DMS153 (cell line): ENCODE measurements at places on chromosomes 7 and 10.

DNA sequence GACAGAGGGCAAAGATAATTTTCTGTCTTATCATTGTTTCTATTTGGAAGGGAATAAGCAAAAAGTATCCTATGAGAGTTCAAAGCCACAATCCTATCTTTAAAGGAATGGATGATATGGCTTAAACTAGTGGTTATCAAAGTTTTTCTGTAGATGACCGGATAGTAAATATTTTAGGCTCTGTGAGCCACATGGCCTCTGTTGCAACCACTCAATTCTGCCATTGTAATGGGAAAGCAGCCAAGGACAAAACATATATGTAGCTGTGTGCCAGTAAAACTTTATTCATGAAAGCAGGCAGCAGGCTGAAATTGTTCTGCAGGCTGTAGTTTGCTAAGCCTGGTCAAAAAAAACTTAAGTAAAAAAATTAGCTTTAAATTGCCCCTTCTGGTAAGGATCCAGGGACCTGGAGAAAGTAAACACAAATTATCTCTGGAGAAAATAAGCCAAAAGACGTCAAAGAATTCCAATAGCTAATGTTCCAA, 73.3 kb downstream of the THSD7A start:
- no peak for DNase-seq

GRCh38 chr10:83647526-83647925, 491.8 kb upstream of the GHITM start:
- no peak for DNase-seq

- DNase-seq: no peak
Measured at GRCh38 chr7:157760004-157760730, 423.4 kb downstream of the DNAJB6 start.

GRCh38 chr7:29859524-29860185, 53.3 kb downstream of the WIPF3 start:
- DNase-seq: no peak

DNA sequence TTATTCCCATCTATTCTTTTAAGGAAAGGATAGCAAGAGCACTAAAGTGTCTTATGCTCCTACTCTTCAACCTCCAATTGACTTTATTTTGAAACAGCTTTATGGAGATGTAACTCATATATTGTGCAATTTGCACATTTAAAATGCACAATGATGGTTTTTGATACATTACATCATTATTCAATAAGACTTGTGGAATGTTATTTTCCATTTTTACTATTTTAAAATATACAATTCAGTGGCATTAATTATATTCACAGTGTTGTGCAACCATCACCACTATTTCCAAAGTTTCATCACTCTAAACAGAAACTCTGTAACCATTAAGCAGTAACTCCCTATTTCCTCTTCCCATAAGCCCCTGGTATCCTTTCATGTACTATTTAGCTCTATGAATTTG, 489.8 kb downstream of the NEBL start:
- DNase-seq: no peak

DNA sequence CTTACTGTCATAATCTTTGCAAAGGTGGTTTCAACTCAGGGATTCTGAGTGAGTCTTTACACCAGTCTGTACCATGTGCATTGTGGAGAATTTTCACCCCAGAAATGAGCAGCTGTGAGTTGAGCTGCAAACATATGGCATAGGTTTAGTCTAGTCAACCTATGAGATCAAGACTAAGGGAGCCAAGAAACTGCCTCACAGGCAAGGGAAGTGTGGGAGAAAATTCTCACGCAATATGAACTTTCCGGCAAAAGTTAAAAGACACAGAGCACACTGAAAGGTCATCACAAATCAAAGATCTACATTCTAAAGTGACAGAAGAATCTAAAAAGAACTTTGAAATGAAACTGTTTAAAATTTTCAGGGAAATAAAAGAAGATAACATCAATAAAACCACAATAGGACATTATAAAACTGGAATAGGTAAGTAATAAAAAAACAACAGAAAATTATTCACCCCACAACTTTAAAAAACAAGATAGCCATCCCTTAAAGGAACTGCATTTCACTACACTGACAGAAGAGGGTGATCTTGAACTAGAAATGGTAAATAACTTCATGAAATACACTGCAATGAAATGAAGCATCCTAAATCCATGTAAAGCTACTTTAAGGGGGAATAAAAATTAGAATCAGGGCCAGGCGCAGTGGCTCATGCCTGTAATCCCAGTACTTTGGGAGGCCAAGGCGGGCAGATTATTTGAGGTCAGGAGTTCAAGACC, 63.5 kb downstream of the LGI1 start:
- DNase-seq: peak; percentile 25

DNA sequence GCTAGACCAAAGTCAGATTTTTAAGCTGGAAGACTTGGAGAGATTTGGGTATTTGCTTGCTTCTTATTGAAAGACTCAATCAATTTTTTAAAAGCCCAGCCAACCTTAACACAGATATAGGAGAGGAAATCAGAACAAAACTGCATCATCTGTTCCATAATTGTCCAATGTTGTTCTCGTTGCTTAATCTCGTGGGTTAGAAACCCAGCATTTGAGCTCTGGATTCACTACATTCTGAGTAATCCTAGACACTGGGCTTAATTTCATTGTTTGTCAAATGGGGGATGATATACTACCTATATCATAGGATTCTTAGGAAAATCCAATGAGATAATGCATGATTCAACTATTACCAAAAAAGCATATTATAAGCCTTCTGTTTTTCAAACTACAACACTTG, 48.9 kb downstream of the CALD1 start:
- no peak for DNase-seq

- no peak for DNase-seq
Measured at GRCh38 chr10:33270971-33271370, 63.5 kb downstream of the NRP1 start.

DNA sequence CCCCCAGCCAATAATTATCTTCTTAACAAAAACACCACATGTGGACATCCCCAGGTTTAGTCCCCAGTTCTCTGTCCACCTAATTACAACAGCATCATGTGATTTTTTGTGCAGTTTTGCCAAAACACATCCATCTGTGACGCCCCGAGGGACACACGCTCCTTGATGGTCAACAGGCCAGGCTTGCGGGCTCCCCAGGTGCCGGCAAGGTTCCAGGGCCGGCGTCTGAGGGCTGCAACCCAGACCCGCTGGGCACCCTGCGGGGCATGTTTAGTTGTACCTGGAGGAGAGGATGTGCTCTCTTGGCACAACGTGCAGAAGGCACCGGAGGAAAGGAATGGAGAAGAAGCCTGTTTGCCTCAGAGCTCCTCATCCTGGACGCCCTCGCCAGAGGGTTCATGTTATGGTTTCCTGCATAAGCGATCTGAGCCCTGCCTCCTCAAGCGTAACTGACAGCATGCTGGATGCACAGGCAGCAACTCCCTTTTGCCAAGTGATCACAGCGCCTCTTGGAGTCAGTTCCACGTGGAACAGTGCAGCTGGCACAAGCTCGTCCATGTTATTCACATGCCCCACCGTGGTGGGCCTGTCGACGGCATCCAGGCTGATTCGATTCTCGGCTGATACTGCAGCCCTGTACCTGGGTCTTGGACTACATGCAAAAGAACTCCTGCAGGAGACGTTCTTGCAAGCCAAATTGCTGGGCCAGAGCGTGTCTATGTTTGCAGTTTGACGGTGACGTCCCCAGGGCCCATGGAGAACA, 41.6 kb downstream of the JAKMIP3 start:
- no peak for DNase-seq

DNA sequence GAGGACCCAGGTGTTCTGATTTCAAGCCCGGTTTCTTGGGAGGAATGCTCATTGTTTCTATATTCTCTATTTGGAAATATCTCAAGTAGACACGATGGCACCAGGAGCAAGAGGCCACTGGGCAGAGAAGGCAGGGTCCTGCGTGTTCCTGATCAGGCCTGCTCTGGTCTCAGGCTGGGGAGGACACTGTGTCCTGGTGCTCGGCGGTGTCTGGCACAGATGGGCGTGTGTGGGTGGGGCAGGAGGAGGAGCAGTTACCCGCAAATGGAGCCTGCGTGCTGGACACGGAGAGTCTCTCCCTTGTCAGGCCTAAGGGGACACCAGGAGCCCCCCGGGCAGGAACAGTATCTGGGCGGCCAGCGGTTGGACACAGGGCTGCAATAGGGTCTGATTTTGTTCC, 25.9 kb upstream of the GOLGA7B start:
- DNase-seq: no peak

- DNase-seq: no peak
Measured at GRCh38 chr7:134804351-134804750, 24.9 kb downstream of the CALD1 start.

- no peak for DNase-seq
Measured at GRCh38 chr7:104275900-104276299, 52.5 kb upstream of the LHFPL3 start.

GRCh38 chr10:114479307-114479706, 75.0 kb upstream of the AFAP1L2 start:
- no peak for DNase-seq

DNA sequence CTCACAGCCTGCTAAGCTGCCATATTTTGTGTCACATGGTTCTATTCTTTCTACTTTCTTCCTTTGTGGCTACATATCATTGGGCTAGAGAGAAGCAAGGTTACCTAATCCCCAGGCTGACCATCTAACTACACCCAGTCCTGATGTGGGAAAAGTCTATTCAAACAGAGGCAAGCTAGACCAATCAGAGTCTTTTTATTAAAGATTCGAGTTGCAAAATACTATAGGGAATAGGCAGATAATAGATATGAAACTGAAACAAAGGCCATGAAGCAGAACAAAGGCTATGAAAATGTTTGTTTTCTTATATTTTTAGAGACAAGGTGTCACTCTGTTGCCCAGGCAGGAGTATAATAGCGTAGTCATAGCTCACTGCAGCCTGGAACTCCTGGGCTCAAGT, 36.7 kb downstream of the MTERF1 start:
- DNase-seq: no peak

- no peak for DNase-seq
Measured at GRCh38 chr7:37993060-37993501, 72.6 kb downstream of the EPDR1 start.

GRCh38 chr7:269721-270120, 20.2 kb upstream of the FOXL3 start:
- DNase-seq: no peak

DNA sequence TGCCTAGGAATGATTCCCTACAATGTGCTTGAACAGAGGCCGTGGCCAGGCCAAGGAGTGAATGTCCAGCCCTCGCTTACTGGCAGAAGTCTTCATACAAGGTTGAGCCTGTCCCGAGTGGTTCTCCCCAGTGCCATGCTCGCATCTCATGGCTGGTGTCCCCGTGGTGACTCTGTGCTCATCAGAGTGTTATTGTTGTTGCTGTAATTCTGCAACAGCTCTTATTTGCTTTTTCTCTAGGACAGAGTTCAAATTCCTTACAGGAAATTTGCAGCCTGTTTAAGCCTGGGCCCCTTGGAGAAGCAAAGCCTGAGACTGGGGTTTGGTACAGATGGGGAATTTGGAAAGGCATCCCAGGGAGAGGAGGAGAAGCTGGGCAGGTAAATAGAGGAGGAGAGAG, 157.7 kb upstream of the PRR15 start:
- DNase-seq: no peak

DNA sequence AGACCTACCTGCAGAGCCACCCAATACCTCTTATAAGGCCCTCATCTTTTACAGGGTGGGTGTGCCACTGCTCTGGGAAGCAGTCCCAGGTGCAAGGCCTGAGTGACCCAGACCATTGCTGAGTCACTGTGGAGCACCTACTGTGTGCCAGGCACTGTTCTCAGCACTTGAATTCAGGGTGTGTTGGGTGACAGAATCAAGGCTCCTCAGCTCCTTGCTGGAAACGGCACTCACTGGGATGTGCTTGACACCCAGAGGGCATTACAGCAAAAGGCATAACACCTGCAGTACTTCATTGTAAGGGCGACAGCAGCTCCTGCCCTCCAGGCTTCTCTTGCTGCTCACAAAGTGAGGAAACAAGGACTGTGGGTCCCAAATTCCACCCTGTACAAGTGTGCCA, 7.1 kb downstream of the CAMK2B start:
- DNase-seq: no peak

DNA sequence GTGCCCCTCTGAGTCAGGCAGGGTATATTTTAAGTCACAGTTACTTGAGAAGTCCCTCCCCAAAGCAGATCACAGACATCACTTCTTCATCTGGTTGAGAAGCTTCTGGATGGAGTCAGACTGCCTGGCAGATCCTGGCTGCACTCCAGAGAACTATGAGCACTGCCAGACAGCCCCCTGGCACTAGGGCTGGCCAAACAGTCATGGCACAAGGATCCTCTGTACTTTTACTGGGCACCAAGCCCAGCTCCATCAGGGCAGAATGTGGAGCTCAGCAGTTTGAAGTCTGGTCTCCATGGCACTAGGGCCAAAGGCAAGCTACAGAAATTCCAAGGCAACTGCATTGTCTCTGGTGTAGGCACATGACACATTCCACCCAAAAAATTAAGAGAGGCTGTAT, 162.1 kb downstream of the NRG3 start:
- no peak for DNase-seq

- DNase-seq: no peak
Measured at GRCh38 chr10:70137135-70137534, 4.5 kb upstream of the AIFM2 start.

- DNase-seq: no peak
Measured at GRCh38 chr10:130432850-130433249, 296.7 kb downstream of the GLRX3 start.

GRCh38 chr10:17430647-17431355, 23.6 kb downstream of the ST8SIA6 start:
- peak; percentile 6 for DNase-seq

GRCh38 chr7:122301858-122302760, 2.4 kb downstream of the FEZF1 start:
- no peak for DNase-seq

GRCh38 chr10:103784723-103785418, 70.5 kb downstream of the SH3PXD2A start:
- DNase-seq: no peak

DNA sequence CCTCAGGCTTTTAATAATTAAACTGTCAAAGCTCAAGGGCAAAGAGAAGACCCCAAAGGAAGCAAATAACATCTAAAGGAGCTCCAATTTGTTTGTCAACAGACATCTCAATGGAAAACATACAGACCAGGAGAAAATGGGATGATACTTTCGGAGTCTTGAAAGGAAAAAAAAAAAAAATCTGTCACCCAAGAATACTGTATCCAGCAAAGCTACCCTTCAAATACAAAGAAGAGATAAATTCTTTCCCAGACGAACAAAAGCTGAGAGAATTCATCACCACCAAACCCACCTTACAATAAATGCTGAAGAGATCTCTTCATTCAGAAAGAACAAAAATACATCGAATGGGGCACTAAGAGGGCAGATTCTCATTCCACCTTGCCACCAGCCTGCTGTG, 232.8 kb downstream of the PTPRN2 start:
- DNase-seq: no peak

GRCh38 chr10:2703953-2704352, 363.4 kb upstream of the PFKP start:
- no peak for DNase-seq

DNA sequence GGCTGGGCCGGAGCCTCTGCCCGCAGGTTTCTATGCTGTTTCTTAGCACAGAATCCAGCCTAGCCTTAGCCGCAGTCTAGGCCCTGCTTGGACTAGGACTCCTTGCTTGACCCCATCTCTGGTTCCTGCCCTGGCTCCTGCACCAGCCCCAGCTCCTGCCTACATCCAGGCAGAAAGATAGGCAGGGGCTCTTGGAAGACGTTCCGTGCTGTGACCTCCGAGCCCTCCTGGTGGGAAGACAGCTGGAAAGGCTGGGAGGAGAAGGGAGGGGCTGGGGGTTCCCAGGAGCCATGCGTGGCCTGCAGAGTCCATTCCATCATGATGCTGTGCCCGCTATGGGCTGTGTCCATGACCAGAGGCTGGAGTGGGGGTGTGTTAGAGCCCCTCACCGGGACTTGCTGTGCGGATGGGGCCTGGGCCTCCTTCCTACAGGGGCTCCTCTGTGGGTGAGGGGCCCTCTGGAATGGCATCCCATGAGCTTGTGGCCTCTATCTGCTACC, 26.2 kb downstream of the RAMP3 start:
- DNase-seq: no peak
